Fibroblast of villous mesenchyme (primary cell): ENCODE measurements at places on chromosomes 4 and X.

- DNase-seq: peak; percentile 60
These were observed 816.4 kb upstream of the FRG1 start for GRCh38 chr4:189124149-189124758.

GRCh38 chrX:130118441-130119311 lies 8.4 kb upstream of the ELF4 start:
- DNase-seq: peak; percentile 76

DNA sequence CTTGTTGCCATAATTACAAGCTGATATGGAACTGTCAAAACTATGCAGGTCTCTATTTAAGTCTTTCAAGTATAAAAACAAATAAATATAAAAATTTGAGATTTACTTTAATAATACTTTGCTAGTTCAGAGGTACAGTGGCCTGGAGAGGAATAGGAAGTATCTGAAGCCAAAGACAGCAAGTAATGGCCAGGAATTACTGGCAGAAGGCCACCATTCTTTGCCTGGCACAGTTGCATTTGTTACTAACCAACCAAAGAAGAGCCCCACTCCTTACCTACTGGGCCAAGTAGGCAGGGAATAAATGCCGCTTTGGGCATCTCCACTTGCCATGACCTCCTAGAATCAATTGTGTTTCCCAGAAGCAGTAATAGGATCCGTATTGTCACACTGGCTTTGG lies 13.8 kb upstream of the ADAMTS3 start:
- DNase-seq: no peak

- peak; percentile 12 for DNase-seq
These were observed 84.0 kb downstream of the RTL9 start for GRCh38 chrX:110442635-110443034.

- no peak for DNase-seq
These were observed 1977.9 kb upstream of the ADGRL3 start for GRCh38 chr4:59222221-59222620.

GRCh38 chrX:71225676-71226075 lies 2.7 kb downstream of the GJB1 start:
- DNase-seq: no peak

GRCh38 chr4:158239196-158239595 lies 28.9 kb downstream of the TMEM144 start:
- DNase-seq: no peak

GRCh38 chr4:44194365-44194764 lies 254.2 kb downstream of the KCTD8 start:
- DNase-seq: peak; percentile 0

GRCh38 chrX:149456476-149457245 lies 48.4 kb downstream of the IDS start:
- no peak for DNase-seq

- no peak for DNase-seq
These were observed 38.2 kb upstream of the UXT start for GRCh38 chrX:47697181-47697580.

GRCh38 chr4:21806991-21807390 lies 141.6 kb downstream of the KCNIP4 start:
- DNase-seq: no peak

DNA sequence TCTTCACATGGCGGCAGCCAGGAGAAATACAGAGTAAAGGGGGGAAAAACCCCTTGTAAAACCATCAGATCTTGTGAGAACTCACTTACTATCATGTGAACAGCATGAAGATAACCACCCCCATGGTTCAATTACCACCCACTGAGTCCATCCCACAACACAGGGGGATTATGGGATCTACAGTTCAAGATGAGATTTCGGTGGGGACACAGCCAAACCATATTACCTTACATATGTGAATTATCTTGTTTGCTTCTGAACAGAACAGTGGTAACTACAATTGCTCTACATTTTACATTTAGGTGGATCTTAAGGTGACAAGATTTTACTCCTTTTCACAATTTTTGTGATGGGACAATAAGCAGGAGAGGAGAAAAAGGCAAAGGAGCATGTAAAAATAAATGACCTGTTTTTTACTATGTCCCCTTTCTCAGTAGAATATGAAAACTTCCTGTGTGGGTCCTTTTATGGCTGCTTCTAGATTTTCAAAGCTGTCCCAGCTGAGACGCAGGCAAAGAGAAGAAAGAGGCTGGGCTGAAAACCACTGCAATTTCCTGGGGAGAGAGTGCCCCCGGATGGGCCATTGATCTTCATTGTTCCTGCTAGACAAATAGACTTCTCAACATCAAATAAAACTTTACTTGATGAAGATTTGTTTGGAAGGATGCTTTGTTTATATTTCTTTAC lies 45.9 kb upstream of the PGM2 start:
- peak; percentile 9 for DNase-seq

DNA sequence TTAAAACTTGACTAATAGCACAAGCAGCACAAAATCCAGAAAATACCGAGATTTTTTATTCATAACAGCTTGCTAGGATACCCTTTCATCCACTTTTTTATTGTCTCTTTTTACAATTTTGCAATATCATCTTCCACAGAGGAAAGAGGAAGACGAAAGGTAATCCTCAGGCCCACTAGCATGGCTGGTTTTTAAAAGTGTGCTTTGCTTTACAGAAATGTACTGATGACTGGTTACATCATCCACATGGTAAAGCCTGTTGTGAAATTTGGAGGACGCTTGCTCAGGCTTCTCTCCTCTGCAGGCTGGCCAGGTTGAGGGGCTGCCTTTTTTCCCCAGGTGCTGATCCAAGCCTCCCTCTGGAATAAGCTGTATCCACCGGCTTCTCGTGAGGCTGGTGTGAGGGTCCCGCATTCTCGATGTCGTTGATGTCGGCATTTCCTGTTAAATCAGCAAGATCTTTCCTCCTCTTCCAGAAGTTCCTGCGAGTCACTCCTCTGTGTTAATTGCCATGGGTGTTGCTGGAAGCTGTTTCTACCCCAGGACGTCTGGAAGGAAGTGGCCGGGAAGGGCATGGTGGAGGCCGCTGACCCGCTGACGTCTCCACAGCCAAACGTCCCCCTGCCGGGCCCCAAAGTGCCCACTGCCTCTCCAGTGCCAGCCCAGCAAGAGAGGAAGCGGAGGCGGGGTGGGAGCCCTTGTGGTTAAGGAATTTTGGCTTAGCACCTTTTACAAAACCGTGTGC lies 5.8 kb upstream of the DGKQ start:
- peak; percentile 85 for DNase-seq

DNA sequence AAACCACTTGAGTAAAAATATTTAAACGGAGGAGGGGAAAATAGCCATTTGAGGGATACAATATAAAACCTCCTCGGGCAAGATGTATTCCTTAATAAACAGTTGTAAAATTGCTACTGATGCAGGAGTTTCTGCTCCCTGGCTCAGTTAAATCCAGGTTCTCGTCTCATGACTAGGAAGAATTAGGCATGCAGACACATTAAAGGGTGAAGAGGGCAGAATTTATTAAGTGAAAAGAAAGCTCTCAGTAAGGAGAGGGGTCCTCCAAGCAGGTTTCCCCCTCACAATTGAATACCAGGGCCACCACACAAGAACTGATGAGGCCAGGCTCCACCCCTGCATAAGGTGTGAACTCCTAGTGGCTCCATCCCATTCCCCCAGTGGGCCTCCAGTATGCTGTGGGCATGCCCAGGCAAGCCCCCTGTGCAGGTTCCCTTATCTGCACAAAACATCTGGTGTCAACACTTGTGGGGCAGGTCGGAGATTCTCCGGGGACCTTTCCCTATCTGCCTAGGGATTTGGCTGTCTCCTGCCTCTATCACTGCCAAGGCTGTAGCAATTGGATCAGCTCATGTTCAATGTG lies 80.4 kb downstream of the HS6ST2 start:
- DNase-seq: no peak

GRCh38 chr4:30802622-30803323 lies 82.6 kb downstream of the PCDH7 start:
- peak; percentile 18 for DNase-seq

- DNase-seq: no peak
These were observed 157.6 kb upstream of the C1QTNF7 start for GRCh38 chr4:15270201-15270600.

DNA sequence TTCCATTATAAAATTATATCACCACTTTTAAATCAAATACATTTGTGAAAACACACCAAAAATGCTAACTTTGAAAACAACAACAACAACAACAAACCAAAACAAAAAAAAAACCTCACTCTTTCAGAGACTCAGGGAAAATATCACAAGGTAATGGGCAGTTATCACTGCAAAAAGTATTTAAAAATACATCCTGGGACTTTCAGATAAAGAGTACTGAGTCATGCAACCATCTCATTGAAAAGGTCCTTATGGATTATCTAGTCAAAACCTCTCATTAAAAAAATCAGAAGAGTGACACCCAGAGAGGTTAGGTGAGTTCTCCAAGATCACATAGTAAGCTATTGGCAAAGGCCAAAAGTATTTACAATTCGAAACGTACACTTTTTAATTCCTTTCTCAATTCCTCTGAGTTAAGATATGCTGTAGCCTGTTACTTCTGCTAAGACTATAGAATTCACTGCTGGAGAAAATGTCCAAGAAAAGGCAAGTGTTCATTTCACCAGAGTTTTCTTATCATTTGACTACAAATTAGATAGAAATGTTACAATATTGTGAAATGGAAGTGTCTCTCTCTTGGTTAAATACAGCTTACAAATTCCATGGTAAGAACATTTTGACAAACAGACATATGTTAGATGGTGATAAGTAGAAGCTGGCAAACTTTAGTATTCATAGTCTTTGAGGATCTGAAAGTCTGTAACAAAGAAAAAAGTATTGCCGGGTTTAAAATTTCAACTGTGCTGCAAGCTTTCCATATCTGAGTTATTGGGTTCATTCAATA lies 9.3 kb downstream of the STX18 start:
- no peak for DNase-seq

DNA sequence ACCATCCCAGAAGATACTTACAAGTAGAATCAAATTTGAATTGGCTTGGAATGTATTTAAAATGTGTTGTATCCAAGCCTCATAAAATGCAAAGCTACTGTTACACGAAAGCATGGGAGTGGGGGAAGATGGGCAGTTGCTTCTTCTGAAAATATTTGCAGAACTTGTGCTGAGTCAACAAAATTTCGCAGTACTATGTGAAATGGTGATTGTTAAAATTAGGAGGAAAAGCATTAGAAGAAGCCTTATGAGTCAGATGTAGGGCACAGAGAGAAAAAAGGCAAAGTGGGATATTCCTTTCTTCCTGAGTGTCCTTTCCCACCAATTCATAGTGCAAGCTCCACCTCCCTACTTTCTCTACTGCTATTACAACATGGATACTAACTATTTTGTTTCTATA lies 332.7 kb downstream of the PRDM5 start:
- no peak for DNase-seq

DNA sequence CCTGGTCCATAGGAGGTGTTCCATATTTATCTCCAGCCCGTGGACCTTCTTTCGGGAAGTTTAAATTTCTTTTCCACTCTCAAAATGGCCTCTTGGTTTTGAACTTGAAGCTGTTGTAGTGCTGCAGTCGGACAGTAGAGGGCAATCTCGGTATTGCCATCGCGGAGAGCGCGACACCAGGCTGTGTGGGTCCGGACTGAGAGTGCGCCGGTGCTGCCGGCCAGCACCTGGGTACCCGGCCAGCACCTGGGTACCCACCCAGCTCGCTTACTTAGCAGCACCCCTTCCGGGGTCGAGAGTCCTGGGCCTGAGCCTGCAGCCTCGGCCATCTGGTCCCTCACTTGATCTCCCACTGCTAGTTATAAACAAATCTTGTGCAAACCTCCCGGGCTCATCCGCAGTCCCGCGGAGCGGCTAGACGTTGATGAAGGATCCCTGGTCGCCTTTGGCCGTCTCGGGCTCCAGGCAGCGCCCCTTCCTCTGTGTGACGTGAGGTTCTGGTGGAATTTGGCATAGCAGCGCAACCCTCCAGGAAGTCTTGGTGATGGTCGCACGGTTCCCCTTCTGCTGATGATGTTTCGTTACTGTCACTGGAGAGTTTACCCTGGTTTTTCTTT lies 18.0 kb downstream of the FAM9A start:
- DNase-seq: no peak

GRCh38 chr4:156413239-156414135 lies 459.8 kb upstream of the CTSO start:
- peak; percentile 56 for DNase-seq

DNA sequence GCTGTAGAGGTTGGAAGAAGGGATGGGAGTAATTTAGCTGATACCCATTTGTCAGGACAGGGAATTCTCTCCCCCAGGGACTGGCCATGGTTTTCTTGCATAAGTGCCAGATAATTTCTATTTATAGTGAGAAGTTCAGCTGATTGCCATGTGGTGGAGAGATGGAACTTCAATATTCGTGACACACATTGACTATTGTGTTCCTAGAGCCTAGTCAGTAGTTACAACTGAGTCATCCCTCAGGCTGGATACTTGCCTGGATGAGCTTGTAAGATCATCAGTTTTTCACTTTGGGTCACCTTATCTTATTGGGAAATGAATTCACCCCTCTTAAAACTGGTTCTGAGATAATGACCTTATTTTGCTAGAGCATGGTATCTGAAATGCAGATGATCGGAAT lies 32.2 kb downstream of the CFAP299 start:
- no peak for DNase-seq

- DNase-seq: no peak
These were observed 113.9 kb downstream of the GPR143 start for GRCh38 chrX:9651737-9652136.

DNA sequence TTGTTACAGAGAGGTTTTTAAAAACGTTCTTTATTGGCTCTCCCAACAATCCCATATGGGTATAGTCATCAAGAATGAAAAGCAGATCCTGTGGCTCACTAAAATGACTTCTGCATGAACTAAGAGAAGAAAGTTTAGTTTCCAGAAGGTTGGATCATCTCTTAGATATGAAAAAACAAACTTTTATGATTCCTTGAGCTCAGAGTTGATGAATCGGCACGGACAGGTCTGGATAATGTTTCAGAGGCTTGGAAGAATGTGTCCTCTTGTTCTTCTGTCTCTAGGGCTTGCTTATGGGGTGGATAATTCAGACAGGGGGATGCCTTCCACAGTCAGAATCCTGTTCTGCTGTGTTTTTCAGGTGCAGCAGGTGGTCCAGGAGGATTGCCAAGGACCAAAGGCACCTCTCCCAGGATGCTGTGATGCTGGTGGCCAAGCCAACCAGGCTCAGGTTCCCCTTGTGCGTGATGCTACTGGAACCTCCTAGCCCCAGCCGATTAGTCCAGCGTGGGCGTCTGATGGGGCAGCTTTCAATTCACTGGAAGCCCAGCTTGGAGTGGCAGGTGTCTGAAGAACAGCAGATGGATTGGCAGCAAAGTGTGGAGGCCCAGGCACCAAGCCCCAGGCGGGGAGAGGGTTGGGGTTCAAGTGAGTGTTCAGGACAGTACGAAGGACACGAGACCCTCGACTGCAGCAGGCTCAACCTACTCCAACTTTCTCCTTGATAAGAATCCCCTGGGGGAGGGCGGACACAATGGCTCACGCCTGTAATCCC lies 30.3 kb downstream of the CCKAR start:
- peak; percentile 40 for DNase-seq

- peak; percentile 87 for DNase-seq
These were observed 18.8 kb upstream of the YTHDC1 start for GRCh38 chr4:68368691-68369131.

- no peak for DNase-seq
These were observed 871.0 kb upstream of the PABPC4L start for GRCh38 chr4:135072553-135072952.
